A375 (cell line): ENCODE measurements at places on chromosomes 1 and 21. TPM values are rescaled to one million over a fixed set of nuclear protein-coding genes. Genes with fewer than 3 reads are reported as not detected.

OR14K1 gene
- total RNA-seq = not detected in 2 replicates

C21orf58 gene
- 14.3 and 20.6 TPM in 2 replicates for total RNA-seq

PRRX1 gene
- total RNA-seq = 28.9 and 34.6 TPM in 2 replicates

SERBP1 gene
- 624 and 642 TPM in 2 replicates for total RNA-seq

CHI3L2 gene
- total RNA-seq = 0.34 and 0.38 TPM in 2 replicates

UBAP2L gene
- total RNA-seq = 170 and 193 TPM in 2 replicates

CNTN2 gene
- 1.2 TPM in 1 of 2 replicates, not detected in the other for total RNA-seq

AMY2A gene
- not detected in 2 replicates for total RNA-seq

NUF2 gene
- total RNA-seq = 62.6 and 64.6 TPM in 2 replicates

TRNP1 gene
- 49.2 and 52.2 TPM in 2 replicates for total RNA-seq

EDN2 gene
- 0.11 TPM in 1 of 2 replicates, not detected in the other for total RNA-seq

EFNA3 gene
- total RNA-seq = 2.5 and 3.0 TPM in 2 replicates

FCGR2B gene
- total RNA-seq = 0.48 TPM in 1 of 2 replicates, not detected in the other

IKBKE gene
- total RNA-seq = 11.4 and 13.4 TPM in 2 replicates

OPRD1 gene
- total RNA-seq = 6.7 and 6.9 TPM in 2 replicates

C1orf74 gene
- total RNA-seq = 2.1 and 2.6 TPM in 2 replicates
